ENCODE measurements at places on chromosomes 5 and 9. TPM values are rescaled to one million over a fixed set of nuclear protein-coding genes. Genes with fewer than 3 reads are reported as not detected.

The ZNF300 gene
- total RNA-seq = 13.1 TPM

The SH2D3C gene
- total RNA-seq = not detected

The SPINK6 gene
- not detected for total RNA-seq

The BHMT gene
- not detected for total RNA-seq

The PCDHGC4 gene
- total RNA-seq = 3.6 TPM

The PRKAA1 gene
- 114 TPM for total RNA-seq

The SAXO1 gene
- not detected for total RNA-seq

All from A673 (cell line).